ENCODE measurements at places on chromosomes 3 and 15.

DNA sequence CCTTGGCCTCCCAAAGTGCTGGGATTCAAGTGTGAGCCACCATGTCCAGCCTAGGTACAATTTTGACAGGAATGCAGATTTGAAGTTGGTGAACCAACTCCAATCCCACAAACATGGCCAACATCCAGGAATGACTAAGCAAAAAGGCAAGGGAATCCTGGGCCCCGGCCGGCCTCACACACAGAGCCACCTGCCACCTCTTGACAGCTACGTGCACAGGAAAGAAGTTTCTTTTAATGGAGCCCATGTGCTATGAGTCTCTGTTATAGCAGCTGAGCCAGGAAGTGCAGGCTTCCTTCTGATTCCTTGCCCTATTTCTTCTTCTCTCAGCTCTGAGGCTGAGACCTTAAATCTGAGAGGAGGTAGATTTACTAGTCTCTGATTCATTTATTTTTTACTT, 8.8 kb downstream of the TMEM40 start:
- DNase-seq, result no peak

DNA sequence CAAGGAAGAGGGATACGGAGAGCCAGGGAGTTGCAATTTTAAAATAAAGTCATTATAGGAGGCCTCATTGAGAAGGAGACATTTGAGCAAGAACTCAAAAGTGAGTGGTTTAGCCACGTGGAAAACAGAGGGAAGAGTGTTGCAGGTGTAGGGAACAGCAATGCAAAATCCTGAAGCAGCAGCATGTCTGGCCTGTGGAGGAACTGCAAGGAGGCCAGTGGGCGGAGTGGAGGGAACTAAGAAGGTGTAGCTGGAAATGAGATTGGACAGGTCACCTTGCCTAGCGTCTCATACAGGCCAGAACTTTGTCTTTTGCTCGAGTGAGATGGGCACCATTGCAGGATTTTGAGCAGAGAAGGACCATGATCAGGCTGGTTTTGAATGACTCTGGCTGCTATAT, 34.9 kb downstream of the SAXO2 start:
- no peak for DNase-seq

DNA sequence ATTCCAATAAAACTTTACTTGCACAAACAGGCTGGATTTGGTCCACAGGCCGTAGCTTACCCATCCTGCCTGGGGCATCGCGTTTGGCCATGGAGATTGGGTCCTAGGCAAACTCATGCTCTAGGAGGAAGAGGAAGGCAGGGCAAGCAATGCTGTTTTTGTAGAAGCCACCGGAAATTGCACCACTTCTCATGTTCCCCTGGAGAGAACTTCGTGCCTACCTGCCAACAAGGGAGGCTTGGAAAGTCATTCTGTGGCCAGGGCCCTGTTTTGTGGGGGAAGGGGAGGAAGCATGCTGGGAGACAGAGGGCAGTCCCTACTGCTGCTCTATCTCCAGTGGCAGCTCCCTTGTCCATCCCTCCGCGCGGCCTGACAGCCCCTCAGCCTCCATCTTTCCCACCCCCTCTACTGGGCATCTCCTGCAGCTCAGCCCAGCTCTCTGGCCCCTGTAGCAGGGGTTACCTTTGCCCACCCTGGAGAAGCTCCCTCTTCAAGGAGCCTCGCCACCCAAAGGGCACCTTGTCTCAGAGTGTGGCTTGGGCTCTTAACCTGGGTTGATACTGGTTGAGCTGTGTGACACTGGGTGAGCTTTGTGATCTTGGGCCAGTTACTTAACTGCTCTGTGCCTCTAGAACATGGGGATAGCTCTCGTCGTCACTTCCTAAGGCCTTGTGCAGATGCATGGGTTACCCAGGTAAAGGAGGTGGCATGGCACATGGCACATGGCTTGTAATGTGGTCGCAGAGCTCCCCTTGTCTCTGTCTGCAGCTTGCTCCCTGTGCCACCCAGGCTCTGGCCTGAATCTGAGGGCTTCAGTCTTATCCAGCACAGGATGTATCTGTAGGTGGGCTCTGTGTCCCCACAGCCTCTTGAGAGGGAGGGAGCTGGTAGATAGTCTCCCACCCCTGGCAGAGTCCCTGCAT, 6.1 kb downstream of the ABTB1 start:
- no peak for DNase-seq

- no peak for DNase-seq
Measured at GRCh38 chr3:14413381-14414071, 11.1 kb downstream of the SLC6A6 start.

DNA sequence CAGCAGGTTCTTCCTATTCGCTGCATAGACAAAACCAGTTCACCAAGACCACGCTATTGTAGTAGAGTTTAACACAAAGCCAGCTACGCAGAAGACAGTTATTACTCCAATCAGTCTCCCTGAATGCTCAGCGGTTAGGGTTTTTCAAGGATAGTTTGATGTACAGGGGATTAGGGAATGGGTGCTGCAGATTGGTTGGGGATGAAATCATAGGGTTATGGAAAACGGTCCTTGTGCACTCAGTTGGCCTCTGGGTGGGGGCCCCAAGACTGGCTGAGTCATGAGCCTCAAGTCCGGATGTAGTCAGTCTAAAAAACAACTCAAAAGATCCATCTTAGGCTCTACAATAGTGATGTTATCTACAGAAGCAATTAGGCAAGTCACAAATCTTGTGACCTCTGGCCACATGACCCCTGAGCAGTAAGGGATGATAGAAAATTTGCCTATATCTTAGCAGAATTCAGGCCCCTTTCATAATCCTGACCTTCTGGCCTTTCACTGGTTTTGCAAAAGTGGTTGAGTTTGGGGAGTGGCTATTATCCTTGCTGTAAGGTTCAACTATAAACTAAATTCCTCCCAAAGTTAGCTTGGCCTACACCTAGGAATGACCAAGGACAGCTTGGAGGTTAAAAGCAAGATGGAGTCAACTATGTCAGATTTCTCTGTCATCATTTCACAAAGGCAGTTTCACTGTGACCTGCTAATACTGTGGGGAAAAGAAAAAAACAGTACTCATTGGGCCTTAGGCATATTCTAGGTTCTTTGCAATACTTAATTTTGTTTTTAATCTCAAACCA, 57.7 kb downstream of the LIPC start:
- no peak for DNase-seq

All from activated naive CD8-positive, alpha-beta T cell treated with anti-CD3 and anti-CD28 coated beads, Interleukin-2, amount 50 U/mL, for 16 hours (primary cell).